ENCODE measurements at places on chromosomes 13 and 19. TPM values are rescaled to one million over a fixed set of nuclear protein-coding genes. Genes with fewer than 3 reads are reported as not detected.
A peak's percentile ranks its signal among the peaks of the same experiment; 100 is the strongest.

Gene PCSK4
- not detected for total RNA-seq

Gene SYNGR4
- total RNA-seq, result not detected

Gene MYPOP
- total RNA-seq, result 5.6 TPM

Gene ERCC2
- 10.4 TPM for total RNA-seq

Gene ZNF229
- 5.4 TPM for total RNA-seq

Gene PTGIR
- total RNA-seq, result 70.4 TPM

Gene CFAP97D2
- not detected for total RNA-seq

Gene CLIP3
- 35.1 TPM for total RNA-seq

Gene CEACAM7
- total RNA-seq, result 0.26 TPM

Gene HRC
- total RNA-seq, result 2.5 TPM

Gene CDC42EP5
- 45.0 TPM for total RNA-seq

DNA sequence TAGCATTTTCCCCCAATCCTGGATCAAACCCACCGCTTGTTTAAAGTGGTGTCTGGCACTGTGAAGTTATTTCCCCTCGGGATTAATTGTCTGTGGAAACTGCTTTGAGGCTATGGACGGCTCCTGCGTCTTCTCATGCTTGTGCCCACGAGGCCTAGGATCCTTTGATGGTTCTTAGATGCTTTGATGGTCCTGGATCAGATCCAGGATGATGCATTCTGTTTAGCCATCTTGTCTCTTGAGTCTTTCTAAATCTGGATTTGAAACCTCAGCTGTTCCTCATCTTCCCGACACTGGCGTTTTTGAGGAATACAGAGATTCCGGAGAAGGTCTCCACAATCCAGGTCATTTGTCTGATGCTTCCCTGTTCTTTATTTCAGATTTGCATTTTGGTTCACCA, 36.1 kb upstream of the USP29 start:
- DNase-seq, result no peak

DNA sequence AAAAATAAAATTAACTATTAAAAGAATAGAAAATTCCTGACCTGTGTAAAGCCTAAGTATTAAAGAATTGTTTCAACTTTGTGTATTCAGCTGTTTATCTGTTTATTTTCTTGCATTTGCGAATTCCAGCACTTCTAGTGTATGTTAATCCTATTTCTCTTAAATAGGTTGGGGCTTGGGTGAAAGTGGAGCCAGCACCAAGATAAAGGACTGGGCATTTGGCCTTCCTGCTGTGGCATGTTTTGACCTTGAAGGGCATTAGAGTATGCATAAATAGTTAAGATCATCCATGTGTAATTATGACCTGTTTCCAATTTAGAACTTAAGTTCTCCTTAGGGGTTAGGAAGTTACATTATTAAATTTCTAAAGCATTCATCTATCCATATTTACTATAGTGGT, 151.3 kb downstream of the NBEA start:
- no peak for DNase-seq

DNA sequence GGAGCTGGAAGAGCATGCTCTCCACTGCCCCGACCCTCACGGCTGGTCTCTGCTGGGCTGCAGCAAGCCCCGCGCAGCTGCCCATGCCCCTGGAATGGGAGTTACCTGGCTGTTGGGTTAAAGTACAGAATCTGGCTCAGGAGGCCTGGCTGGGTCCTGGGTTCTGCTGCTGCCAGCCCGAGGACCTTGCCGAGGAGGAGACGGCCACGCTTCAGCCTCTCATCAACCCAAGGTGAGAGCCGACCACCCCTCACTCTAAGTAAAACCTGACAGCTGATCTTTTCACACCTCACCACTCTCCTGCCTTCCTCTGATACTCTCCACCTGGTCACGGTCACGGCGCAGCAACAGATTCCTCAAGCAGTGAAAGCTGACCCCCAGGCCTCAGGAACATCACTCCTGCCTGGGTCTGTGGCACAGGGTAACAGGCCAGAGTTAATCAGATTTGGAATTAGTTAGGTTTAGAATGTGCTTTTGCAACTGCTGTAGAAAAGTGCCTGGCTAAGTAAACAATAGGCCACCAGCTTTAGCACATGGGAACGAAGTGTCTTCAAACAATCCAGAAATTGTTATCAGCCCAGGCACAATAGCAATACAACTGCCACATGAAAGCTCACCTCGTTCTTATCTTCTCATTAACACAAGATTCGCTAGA, 20.5 kb downstream of the RAB20 start:
- no peak for DNase-seq

GRCh38 chr13:27541386-27541785, 78.9 kb downstream of the LNX2 start:
- DNase-seq, result no peak

DNA sequence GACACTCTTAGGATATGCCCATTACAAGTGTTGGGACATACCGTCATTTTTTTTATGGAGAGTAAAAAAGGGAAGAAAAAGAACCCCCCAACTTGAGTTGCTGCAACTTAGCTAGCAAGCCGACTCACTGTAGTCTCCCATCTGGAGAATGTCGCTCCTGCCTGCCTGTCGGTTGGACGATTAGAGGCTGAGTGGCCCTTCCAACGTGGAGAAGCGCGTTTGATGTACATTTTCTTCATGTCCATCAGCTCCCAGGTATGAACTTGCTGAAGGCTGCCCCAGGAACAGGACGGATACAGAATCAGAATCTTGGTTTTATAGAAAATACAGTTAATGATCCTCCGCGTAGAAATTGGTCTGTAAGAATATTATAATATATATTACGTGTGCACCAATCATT, 189.0 kb upstream of the SOX1 start:
- DNase-seq, result no peak

GRCh38 chr13:33058776-33059327, 42.6 kb downstream of the KL start:
- DNase-seq, result no peak

- DNase-seq, result no peak
These were observed 460.3 kb downstream of the KCTD12 start for GRCh38 chr13:76425935-76426334.

DNA sequence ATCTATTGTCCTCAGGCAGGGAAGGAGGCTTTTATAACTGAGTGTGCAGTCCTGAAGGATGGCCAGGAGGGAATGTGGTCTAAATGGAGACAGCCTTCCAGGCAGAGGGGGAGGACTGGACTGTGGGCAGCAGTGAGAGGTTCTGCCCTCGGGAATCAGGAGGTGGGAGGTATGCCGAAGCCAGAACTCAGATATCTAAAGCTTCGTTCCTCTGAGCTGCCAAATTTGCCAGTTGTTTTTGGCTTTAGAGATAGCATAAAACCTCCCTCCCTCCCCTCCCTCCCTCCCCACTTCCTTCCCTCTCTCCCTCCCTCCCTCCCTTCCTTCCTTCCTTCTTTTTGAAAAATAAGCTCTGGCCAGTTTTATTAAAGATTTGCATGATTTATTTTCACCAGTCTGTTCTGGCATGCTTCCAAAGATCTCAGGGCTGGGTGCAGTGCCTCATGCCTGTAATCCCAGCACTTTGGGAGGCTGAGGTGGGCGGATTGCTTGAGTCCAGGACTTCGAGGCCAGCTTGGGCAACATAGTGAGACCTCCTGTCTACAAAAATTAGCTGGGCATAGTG, 2.4 kb downstream of the MEDAG start:
- DNase-seq, result no peak

DNA sequence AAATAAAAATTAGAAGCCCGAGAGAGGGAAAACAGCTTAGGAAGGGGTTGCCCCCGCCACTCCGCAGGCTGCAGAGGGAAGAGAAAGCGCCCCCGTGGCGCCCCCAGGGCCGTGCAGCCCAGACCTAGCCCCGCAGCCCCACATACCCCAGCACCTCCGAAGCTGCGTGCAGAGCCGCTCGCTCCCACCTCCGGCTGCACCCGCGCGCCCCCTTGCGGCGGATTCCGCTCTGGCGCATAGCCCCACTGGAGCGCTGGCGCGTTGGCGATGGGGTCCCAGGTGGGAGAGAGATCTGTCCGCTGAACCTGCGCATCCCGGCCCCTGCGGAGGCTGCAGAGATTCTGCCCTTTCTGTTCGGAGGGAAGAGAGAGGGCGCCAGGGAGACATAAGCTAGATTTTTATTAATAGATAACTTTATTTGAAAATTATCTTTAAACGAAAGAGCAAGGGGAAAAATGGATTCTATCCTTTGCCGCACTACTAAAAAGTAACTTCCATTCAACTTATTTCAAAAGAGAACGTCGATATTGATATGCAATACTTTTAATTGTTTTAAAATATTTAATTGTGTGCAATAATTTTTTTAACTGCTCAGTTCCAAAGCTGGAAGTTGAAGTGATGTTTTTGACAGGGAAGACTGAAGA, 11.7 kb upstream of the CLN5 start:
- DNase-seq, result peak; percentile 86

DNA sequence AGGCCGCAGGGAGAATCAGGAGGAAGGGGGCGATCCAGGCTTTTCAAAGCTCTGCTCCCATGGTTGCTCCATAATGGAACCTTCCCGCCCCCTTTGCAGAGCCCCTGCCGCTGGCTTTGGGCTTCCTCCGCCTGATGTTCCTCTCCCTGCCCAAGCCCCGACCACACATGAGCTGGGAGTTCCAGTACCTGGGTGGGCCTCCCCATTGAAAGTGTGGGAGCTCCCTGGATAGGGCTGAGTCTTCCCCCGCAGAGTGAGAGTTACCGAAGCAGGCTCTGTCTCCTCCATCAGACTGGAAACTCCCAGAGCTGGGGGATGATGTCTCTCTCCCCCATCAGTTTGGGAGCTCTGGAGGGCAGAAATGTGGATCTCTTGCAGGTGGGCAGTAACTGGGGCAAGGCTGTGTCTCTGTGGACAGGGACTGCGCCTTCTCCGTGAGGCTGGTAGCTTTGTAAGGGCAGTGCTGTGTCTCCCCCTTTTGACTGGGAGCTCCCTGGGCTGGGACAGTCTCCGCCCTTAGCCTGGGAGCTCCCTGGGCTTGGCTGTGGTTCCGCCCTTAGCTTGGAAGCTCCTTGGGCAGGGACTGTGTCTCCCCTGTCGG, 722 bp downstream of the DCAF15 start:
- DNase-seq, result peak; percentile 76

- DNase-seq, result no peak
These were observed 28.6 kb upstream of the SCEL start for GRCh38 chr13:77506874-77507273.

DNA sequence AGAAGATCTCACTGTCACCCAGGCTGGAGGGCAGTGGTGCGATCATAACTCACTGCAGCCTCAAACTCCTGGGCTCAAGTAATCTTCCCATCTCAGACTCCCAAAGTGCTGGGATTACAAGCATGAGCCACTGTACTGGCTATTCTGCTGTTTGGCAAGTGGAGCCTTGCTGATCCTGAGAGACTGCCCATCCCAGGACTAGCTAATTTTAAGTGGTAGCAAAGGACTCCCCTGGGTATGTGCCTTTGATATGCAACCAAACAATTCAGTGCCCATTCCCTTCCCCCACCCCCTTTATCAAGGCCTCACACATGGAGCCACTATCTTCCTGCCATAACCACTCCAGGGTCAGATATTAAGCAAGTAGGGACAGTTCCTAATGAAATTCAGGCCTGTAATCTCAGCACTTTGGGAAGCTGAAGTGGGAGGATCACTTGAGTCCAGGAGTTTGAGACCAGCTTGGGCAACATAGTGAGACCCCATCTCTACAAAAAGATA, 17.0 kb upstream of the ZNF460 start:
- DNase-seq, result no peak

DNA sequence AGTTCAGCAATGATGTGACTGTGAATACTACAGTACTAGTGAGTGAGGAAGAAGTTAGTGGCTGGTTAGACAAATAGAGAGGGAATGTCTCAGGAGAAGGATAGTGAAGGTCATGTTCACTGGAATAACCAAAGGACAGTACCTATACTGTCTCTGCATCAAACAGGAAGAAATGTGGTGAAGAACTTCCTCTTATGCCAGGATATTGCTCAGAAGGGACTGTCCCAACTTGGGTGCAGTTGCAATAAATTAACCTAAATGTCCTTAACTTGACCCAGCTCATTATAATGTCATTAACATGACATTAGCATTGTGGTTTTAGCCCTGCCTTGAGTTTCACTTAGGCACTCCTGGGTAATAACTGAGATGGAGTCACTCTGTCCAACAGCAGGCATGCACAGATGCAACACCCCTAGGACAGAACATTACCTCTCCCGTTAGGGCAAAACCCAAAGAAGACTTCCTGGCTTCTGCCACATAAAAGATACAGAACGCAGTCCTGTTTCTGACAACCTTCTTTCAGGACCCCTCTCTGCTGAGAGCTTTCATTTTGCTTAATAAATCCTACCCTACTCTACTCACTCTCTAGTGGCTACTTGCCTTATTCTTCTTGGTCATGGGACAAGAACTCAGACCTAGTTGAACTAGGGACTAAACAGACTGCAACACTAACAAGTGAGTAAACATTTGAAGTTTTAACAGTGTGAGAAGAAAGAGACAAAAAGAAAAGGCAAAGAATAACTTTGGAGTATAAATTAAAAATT, 1591.6 kb upstream of the MIR17HG start:
- DNase-seq, result no peak

DNA sequence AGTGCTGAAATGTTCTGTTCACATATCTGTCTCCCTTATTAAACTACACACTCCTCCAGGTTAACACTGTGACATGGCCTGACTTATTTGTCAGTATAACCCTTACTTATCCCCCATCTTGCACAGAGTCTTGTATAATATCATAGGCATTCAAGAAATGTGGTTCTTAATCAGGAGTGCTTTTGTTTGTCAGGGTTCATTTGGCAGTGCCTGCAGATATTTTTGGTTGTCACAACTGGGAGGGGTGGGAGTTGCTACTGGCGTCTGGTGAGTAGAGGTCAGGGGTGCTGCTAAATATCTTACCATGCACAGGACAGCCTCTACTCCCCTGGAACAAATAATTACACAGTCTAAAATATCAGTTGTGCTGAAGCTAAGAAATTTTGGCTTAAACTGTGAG, 20.4 kb upstream of the OBI1 start:
- DNase-seq, result no peak

DNA sequence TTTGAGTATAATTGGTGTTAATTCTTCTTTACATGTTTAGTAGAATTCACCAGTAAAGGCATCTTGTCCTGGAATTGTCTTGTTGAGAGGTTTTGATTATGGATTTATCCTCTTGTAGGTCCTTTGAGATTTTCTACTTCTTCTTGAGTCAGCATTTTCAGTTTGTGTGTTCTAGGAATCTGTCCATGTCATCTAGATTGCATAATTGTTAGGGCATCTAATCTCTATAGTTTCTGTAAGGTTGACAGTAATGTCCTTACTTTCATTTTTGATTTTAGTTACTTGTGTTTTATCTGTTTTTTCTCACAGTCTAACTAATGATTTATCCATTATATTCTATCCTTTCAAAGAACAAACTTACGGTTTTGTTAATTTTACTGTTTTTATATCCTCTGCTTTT, 492.0 kb downstream of the FGF9 start:
- DNase-seq, result no peak

DNA sequence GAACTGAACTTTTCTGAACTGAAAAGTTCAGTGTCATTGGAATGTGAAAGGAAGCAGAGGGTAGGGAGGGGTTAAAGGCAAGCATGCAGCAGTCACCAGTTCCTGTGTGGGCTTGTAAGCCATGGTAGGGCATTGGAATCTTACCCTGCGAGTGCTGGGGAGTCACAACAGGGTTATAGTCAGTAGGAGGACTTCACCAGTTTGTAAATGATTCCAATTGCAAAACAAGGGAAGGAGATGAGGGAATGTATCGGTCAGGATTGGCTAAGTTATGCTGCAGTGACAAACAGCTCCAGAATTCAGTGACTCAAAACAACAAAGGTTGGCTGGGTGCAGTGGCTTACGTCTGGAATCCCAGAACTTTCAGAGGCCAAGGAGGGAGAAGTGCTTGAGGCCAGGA, 12.8 kb downstream of the LYPD3 start:
- DNase-seq, result no peak

- DNase-seq, result no peak
These were observed 4.2 kb downstream of the TMEM259 start for GRCh38 chr19:1016647-1017114.
